ENCODE measurements at places on chromosomes 3 and 15. TPM values are rescaled to one million over a fixed set of nuclear protein-coding genes. Genes with fewer than 3 reads are reported as not detected.
A peak's percentile ranks its signal among the peaks of the same experiment; 100 is the strongest.

LRTM1 gene
- total RNA-seq = not detected

DNA sequence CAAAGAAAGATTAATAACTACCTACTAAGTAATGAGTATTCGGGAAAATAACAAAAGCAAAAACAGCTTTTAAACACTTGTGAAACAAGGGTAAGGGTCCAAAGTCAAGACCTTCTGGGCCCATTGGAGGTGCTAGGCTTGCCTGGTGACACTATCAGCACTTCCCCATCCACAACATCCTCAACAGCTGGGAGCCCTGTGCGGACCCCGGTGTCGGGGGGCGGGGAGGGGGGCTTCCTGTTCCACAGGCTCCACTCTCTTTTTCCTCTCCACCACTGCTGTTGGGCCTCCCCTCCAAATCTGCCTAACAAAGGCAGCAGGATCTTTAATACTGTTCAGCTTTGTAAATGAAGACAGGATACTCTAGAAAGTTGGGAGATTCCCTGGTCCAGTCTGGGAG is 21.6 kb downstream of the NGRN start:
- H3K4me1 ChIP-seq = peaks cover 6% of the 10 kb centered on the region
- H3K27ac ChIP-seq = no peak overlapping the region
- peak overlapping the region; percentile 2 for H3K4me3 ChIP-seq
- no peak for DNase-seq
- H3K27me3 ChIP-seq = no peaks in the 10 kb centered on the region

KBTBD13 gene
- total RNA-seq = not detected

AGTR1 gene
- 4.0 TPM for total RNA-seq

- H3K4me3 ChIP-seq = no peak overlapping the region
- no peaks in the 10 kb centered on the region for H3K27me3 ChIP-seq
These were observed 33.1 kb upstream of the EIF4A2 start for GRCh38 chr3:186750316-186750715.

ABHD14A gene
- total RNA-seq = 37.9 TPM

GRCh38 chr3:17079933-17080332 is 195.2 kb downstream of the PLCL2 start:
- H3K27ac ChIP-seq = no peak overlapping the region
- no peak for DNase-seq
- H3K4me3 ChIP-seq = no peak overlapping the region
- no peaks in the 10 kb centered on the region for H3K27me3 ChIP-seq

DNA sequence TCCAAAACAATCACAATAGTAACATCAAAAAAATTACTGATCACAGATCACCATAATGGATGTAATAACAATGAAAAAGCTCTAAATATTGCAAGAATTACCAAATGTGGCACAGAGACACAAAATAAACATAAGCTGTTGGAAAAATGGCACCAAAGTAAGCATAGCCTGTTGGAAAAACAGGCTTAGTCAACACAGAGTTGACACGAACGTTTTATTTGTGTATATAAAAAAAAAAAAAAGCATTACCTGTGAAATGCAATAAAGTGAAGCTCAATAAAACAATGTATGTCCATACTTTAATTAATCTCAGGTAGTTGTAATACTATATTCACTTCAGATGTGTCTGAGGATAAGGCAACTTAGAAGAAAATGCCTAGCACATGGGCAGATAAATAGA is 77.1 kb downstream of the NR1I2 start:
- DNase-seq = no peak
- H3K4me1 ChIP-seq = no peaks in the 10 kb centered on the region
- H3K27me3 ChIP-seq = no peaks in the 10 kb centered on the region
- peaks cover 67% of the 10 kb centered on the region for H3K36me3 ChIP-seq
- no peak overlapping the region for H3K4me3 ChIP-seq

GRCh38 chr3:22475665-22476240 is 724.7 kb upstream of the ZNF385D start:
- peaks cover 12% of the 10 kb centered on the region for H3K4me1 ChIP-seq
- 0 out of 2 replicates have a peak, but pooled peaks cover 12% of the 10 kb centered on the region for H3K27me3 ChIP-seq
- no peaks in the 10 kb centered on the region for H3K36me3 ChIP-seq
- no peak overlapping the region for H3K4me3 ChIP-seq

DNA sequence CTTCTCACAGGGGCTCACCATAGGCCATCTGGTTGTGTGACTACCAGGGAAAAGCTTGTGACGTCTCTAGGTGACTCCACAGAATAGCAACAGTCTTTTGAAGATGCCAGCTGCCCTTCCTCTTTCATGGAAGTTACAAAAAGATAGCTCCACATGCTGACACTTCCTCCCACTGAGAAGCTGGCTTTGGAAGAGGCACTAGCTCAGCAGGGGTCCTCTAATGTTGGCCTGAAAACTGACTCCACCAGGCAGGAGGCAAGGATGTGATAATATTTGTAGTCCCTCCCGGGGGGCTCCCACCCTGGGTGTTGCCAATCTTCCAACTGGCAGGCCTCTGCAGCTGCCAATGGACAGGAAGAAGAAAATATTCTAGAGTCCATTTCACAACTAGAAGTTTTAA is 343.5 kb downstream of the NEK10 start:
- H3K4me3 ChIP-seq = no peak overlapping the region
- H3K27me3 ChIP-seq = no peaks in the 10 kb centered on the region
- DNase-seq = no peak
- no peak overlapping the region for H3K27ac ChIP-seq
- H3K36me3 ChIP-seq = no peaks in the 10 kb centered on the region

WDR82 gene
- 56.1 TPM for total RNA-seq

GRCh38 chr15:50953302-50953701 is 44.8 kb downstream of the AP4E1 start:
- H3K4me3 ChIP-seq = no peak overlapping the region
- peak; percentile 66 for DNase-seq
- H3K27me3 ChIP-seq = no peaks in the 10 kb centered on the region
- H3K27ac ChIP-seq = peak overlapping the region; percentile 64
- H3K4me1 ChIP-seq = peaks cover 4% of the 10 kb centered on the region

DNA sequence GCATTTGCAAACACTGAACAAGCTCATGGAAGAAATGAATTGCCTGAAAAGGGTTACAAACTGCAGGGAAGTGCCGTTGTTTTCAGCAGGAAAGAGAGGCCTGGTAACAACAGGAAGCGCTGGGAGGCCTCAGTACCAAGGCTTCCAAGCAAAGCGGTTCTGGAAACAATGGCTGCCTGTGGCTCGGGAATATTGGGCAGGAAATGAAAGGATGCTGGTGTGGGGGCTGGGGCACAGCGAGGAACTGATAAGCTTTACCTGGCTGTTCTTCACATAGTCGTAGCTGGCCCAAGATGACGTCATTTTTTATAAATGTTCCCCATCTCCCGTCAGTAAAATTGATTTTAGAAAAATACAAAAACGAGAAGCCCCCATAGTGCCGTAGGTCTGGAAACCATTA is 55.9 kb downstream of the ARHGAP31 start:
- H3K4me3 ChIP-seq = no peak overlapping the region
- no peaks in the 10 kb centered on the region for H3K27me3 ChIP-seq
- no peak for DNase-seq

GRCh38 chr15:42159381-42160015 is 3.1 kb upstream of the PLA2G4F start:
- H3K36me3 ChIP-seq = peaks cover 46% of the 10 kb centered on the region
- H3K27me3 ChIP-seq = no peaks in the 10 kb centered on the region
- DNase-seq = no peak
- peaks cover 11% of the 10 kb centered on the region for H3K4me1 ChIP-seq
- H3K4me3 ChIP-seq = no peak overlapping the region

GRCh38 chr15:22263738-22264137 is 183.4 kb downstream of the OR4M2 start:
- H3K27ac ChIP-seq = no peak overlapping the region
- no peak for DNase-seq
- H3K4me3 ChIP-seq = no peak overlapping the region
- H3K4me1 ChIP-seq = no peaks in the 10 kb centered on the region

DCBLD2 gene
- 151 TPM for total RNA-seq

DAG1 gene
- total RNA-seq = 81.8 TPM

NPRL2 gene
- 20.2 TPM for total RNA-seq

DNA sequence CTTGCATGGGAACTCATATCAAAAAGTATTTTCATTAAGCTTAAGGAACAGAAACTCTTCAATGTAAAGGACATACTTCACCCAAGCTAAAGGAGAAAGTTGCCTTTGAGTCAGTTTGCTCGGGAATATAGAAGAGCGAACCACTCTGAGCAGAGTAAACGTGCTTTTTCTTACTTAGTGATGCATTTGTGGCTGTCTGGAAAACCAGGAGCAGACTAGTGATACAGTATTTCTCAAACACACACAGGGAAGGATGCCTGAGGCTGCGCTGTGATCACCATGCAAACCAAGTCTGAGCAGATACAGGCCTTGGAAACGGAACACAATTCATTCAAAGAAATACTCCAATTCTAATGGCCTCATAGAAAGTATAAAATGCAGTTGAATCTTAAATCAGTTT is 121.0 kb upstream of the CDIN1 start:
- no peaks in the 10 kb centered on the region for H3K4me1 ChIP-seq
- H3K36me3 ChIP-seq = no peaks in the 10 kb centered on the region
- H3K27ac ChIP-seq = no peak overlapping the region

DNA sequence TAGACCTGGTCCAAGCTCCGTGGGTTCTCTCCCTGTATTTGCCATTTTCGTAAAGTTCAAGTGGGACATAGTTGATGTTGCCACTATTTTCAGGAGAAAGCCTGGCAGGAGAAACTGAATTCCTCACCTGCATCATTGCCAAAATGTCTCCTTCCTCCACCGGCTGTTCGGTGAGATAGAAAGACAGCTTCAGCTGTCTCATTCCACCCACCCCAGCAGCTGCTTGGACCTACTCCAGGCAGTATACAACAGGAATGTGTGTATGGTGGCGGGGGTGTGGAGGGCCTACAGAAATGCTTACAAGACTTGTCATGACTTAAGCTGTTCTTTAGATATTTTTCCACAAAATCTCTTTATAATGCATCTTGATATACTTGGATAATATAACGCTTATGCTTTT is 132.7 kb upstream of the RAP2B start:
- H3K27ac ChIP-seq = no peak overlapping the region
- H3K36me3 ChIP-seq = no peaks in the 10 kb centered on the region
- H3K4me1 ChIP-seq = peaks cover 19% of the 10 kb centered on the region

GRCh38 chr3:129245141-129245540 is 4.3 kb upstream of the COPG1 start:
- H3K4me3 ChIP-seq = peak overlapping the region; percentile 51
- H3K27me3 ChIP-seq = no peaks in the 10 kb centered on the region
- H3K27ac ChIP-seq = peak overlapping the region; percentile 50
- H3K4me1 ChIP-seq = peaks cover 25% of the 10 kb centered on the region
- H3K36me3 ChIP-seq = no peaks in the 10 kb centered on the region

A4GNT gene
- not detected for total RNA-seq

- peak; percentile 44 for DNase-seq
- H3K4me1 ChIP-seq = peaks cover 24% of the 10 kb centered on the region
- no peaks in the 10 kb centered on the region for H3K36me3 ChIP-seq
- H3K27me3 ChIP-seq = no peaks in the 10 kb centered on the region
- no peak overlapping the region for H3K4me3 ChIP-seq
These were observed 391.3 kb upstream of the TPRG1 start for GRCh38 chr3:188780193-188781147.

DNA sequence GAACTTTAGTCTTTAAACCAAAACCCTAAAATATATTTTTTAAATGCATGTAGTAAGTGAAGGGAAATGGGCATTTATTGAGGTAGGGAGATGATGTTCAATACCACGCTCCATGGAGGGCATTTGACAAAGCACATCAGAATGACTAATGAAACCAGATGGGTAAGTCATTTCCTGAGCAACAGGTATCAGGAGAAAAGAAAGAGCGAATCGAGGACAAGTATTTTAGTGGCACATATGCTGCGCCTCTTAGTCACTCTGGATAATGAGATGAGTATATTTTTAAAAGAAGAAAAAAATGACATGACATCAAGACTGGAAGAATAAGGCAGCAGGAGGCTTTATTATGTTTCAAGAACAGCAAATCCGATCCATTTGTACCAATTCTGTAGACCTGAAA is 129.0 kb upstream of the ARHGEF3 start:
- peak; percentile 37 for DNase-seq
- no peaks in the 10 kb centered on the region for H3K27me3 ChIP-seq
- peak overlapping the region; percentile 38 for H3K4me3 ChIP-seq
- H3K4me1 ChIP-seq = peaks cover 34% of the 10 kb centered on the region

GRCh38 chr15:63495780-63496488 is 8.5 kb upstream of the USP3 start:
- H3K27ac ChIP-seq = no peak overlapping the region
- H3K4me1 ChIP-seq = peaks cover 10% of the 10 kb centered on the region
- H3K4me3 ChIP-seq = no peak overlapping the region
- no peaks in the 10 kb centered on the region for H3K36me3 ChIP-seq

DNA sequence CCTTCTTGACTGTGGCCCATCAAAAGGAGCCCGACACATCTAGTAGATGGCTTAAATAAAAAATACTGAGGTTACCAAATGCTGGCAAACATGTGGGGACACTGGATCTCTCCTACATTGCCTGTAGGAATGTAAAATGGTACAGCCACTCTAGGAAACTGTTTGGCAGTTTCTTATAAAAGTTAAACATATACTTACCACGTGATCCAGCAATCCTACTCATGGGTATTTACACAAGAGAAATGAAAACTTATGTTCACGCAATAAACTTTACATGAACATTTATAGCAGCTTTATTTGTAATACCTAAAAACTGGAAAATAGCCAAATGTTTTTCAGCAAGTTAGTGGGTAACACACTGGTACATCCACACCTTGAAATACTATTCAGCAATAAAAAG is 9.1 kb downstream of the ZBTB38 start:
- no peaks in the 10 kb centered on the region for H3K27me3 ChIP-seq
- H3K27ac ChIP-seq = no peak overlapping the region
- peaks cover 12% of the 10 kb centered on the region for H3K4me1 ChIP-seq

GRCh38 chr3:47984075-47984728 is 32.0 kb downstream of the MAP4 start:
- peaks cover 25% of the 10 kb centered on the region for H3K4me1 ChIP-seq
- H3K36me3 ChIP-seq = no peaks in the 10 kb centered on the region
- H3K27ac ChIP-seq = peak overlapping the region; percentile 68
- peak; percentile 91 for DNase-seq
- H3K27me3 ChIP-seq = no peaks in the 10 kb centered on the region
- H3K4me3 ChIP-seq = no peak overlapping the region

DNA sequence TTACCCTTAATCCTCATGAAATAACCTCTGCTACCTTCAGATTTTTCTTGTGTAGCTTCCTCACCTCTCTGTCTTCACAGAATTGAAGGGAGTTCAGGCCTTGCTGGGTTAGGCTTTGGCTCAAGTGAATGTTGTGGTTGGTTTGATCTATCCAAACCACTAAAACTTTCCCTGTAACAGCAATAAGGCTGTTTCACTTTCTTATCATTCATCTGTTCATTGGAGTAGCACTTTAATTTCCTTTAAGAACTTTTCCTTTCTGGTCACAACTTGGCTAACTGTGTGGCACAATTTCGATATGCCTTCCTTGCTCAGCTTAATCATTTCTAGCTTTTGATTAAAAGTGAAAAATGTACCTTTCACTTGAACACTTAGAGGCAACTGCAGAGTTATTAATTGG is 129.8 kb downstream of the NR1I2 start:
- H3K27ac ChIP-seq = no peak overlapping the region
- peaks cover 18% of the 10 kb centered on the region for H3K4me1 ChIP-seq
- no peak overlapping the region for H3K4me3 ChIP-seq
- peaks cover 35% of the 10 kb centered on the region for H3K36me3 ChIP-seq
- no peak for DNase-seq
- no peaks in the 10 kb centered on the region for H3K27me3 ChIP-seq

GRCh38 chr15:31609906-31610305 is 283.3 kb downstream of the KLF13 start:
- no peak for DNase-seq
- H3K27me3 ChIP-seq = no peaks in the 10 kb centered on the region
- H3K27ac ChIP-seq = no peak overlapping the region
- H3K4me1 ChIP-seq = peaks cover 24% of the 10 kb centered on the region
- H3K36me3 ChIP-seq = no peaks in the 10 kb centered on the region

- no peaks in the 10 kb centered on the region for H3K27me3 ChIP-seq
- DNase-seq = no peak
- no peak overlapping the region for H3K4me3 ChIP-seq
- no peaks in the 10 kb centered on the region for H3K4me1 ChIP-seq
- no peaks in the 10 kb centered on the region for H3K36me3 ChIP-seq
These were observed 9.5 kb upstream of the KNSTRN start for GRCh38 chr15:40372981-40373380.
